Stimulated activated CD8-positive, alpha-beta memory T cell treated with anti-CD3 and anti-CD28 coated beads, Interleukin-15, amount 100 ng/mL, for 4 hours (primary cell): ENCODE measurements at places on chromosomes 5 and 9.

- DNase-seq: no peak
These were observed 12.8 kb upstream of the CAMK4 start for GRCh38 chr5:111211341-111211740.

DNA sequence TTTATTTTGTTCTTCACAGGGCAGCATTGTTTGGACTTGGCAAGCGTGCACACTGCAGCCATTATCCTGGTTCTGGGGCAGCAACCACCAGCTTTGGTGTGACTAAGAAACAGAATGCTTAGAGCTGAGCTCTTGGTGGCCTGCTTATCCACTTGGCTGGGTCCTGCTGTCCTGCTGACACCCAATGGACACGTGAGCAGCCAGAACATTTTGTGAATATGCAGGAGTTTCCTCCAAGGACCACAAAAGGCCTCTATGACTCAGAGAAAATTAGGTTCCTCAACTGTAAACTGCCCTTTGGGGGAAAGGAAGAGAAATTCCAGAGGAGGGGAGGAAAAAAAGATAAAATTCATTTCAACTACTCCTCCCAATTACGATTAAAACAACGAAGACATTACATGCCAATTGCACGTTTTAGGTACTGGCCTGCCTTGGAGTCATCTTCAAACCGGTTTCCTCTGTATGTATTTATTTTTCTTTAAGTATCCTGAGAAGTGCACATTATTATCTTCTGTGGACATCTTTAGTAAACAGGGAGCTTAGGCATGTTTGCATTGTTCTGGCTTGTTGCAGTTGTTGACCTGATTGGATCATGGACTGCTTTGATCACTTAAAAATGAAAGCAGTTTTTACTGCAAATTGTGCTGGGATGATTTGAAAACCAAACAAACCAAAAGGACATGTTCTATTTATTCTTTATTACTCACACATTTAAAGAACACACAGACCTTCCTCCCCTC is 82.3 kb upstream of the TLE4 start:
- DNase-seq: no peak

DNA sequence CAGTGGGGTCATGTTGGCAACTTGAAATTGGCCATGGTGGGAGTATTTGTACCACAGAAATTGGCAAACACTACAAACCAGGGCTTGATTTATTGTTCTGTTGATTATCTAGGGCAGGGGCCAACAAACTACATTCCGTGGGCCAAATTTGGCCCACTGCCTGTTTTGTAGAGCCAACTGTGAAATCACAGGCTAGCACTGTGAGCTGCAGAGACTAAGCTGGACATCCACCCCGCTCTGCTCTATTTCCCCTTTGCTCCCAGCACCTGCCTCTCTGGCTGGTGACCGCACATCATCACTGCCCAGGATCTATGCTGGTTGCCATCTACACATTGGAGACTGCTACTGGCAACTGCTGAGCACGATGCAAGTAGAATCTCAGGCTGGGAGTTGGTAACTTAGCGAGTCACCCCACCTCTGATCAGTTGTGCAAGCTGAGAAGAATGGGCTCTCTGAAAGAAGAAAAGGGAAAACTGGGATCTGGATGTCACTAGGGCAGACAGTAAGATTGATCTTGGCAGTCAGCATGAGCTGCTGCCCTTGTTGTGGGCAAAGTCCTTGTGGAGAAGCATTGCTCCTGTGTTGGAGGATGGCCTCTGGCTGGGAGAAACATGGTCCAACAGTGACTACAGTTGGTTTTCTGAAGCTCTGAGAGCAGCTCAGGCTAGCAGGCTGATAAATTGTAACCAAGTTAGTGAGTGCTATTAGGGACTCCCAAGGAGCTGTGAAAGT is 144.7 kb upstream of the RAD23B start:
- DNase-seq: no peak

DNA sequence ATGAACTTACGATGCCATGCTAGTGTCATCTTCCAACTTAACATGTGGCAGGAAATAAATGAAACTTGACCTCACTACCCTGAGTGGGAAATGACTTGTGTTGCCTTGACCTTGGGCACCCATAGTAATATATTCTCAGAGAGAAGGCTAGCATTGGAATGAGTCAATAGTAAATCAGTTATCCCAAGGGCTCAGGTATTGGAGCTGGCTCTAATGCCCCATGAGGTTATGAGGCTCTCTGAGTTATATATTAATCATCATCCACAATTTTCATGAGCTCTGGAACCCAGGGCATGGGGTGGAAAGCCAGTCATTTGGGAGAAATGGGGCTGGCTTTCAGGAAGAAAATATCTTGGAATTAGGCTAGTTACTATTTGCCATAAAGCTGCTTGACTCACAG is 42.4 kb upstream of the SMIM32 start:
- DNase-seq: no peak
